Dermis microvascular lymphatic vessel endothelial cell (primary cell): ENCODE measurements at places on chromosomes 4 and X. TPM values are rescaled to one million over a fixed set of nuclear protein-coding genes. Genes with fewer than 3 reads are reported as not detected.

GRCh38 chrX:1041091-1041490 is 171.4 kb downstream of the CRLF2 start:
- no peak for DNase-seq

DNA sequence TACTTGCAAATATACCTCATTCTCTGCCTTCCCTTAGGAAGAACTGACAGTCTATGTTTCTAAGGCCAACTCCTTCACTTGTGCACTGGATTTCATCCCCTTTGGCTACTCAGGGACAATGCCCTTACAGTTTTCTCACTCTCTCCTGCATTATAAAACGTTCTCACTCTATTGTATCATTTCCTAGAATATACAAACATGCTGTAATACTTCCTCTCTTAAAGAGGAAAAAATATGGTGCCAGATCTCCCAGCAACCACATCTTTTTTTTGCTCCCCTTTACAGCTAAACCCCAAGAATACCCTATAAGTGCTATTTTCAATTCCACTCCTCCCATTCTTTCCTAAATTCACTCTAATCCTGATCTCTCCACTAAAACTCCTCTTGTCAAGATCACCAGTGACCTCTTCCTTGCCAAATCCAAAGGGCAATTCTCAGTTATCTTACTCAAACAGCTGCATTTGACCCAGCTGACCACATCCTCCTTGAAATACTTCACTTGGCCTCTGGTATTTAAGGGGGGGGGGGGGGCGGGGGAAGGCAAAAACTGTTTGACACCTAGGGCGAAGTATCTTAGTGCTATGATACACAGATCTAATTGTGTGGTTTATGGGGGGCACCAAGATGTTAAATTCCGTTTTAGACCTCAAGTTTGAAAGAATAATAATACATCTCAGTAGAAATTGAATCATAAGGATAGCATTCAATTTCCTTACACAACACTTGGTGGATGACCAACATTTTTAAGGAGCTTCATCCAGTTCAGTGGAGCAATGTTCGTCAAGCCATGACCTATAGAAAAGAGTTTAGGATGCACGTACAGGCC is 1.6 kb downstream of the RCHY1 start:
- peak; percentile 67 for DNase-seq

DNA sequence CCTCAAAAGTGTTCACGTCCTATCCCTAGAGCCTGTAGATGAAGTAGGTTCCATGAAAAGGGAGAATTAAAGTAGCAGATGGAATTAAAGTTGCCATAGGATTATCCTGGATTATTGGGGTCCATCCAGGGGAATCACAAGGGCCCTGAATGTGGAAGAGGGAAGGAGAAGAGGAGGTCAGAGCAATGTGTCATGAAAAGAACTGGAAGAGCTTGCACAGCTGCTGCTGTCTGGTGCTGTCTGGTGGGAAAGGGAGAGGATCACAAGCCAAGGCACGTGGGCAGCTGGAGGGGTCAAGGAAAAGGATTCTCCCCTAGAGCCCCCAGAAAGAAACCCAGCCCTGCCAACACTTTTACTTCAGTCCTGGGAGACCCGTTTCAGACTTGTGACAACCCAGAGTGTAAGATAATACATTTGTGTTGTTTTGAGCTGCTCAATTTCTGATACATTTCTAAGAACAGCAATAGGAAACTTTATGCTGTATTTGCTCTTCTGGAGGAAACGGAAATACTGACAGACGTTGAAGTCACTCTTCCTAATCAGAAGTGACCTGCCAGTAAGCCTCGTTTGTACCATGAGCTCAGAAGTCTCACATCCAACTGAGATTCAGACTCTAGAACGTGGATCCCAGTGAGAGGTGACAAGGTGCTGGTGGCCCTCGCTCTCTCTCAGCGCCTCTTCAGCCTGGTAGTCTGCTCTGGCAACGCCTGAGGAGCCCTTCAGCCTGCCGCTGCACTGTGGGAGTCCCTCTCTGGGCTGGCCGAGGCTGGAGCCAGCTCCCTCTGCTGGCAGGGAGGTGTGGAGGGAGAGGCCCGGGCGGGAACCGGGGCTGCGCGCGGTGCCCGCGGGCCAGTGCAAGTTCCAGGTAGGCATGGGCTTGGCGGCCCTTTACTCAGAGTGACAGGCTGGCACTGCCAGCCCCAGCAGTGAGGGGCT is 34.7 kb upstream of the ENPP6 start:
- DNase-seq: no peak

- DNase-seq: no peak
Measured at GRCh38 chr4:125986307-125986706, 671.6 kb downstream of the FAT4 start.

PABPC4L gene
- total RNA-seq: 0.26 and 0.51 TPM in 2 replicates

GRCh38 chr4:30380404-30380998 is 339.7 kb upstream of the PCDH7 start:
- DNase-seq: peak; percentile 15

LIMCH1 gene
- total RNA-seq: 17.3 and 25.4 TPM in 2 replicates
